ENCODE measurements at places on chromosomes 11 and 22.

DNA sequence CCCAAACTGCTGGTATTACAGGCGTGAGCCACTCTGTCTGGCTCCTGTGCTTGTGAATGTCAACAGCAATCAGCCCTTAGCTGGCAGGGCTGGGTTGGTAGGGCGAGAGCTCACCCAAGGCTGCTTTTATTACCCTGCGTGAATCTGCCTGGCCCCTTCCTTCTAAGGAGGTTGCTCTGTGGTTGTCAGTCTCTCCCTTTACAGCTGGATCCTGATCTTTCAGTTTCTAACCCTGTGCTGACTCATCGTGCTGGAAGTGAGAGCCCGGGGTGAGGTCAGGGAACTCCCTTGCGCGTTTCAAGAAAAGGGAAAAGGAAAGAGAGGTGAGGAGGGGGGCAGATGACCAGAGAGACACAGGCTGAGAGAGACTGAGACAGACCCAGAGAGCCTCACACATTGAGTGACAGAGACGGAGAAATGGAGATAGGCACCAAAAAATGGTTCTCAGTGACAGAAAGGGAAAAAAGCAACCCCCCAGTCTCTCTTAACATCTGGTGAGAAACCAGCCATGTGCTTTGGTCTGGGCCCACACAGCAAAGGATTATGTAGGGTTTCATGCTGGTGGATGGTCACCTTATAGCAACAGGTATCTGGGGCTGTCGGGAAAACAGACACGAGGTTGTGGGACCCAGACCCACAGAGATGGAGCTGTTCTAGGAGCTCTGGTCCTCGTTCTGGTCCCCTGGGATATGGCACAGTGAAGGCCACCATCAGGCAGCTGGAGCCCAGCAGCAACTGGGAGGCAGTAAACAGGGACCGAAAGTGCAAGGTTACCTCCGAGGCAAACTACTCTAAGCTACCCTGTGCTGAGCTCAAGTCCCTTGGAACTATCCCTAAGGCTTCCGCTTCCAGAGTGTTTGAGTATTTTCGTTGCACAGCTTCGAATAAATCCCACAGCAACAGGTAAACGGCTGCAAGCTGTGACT is 2.5 kb downstream of the TCN2 start:
- DNase-seq: peak; percentile 72

GRCh38 chr11:32897103-32897502 is 4.5 kb downstream of the QSER1 start:
- DNase-seq: no peak

- no peak for DNase-seq
Measured at GRCh38 chr22:40504285-40505249, 132.0 kb downstream of the MRTFA start.

DNA sequence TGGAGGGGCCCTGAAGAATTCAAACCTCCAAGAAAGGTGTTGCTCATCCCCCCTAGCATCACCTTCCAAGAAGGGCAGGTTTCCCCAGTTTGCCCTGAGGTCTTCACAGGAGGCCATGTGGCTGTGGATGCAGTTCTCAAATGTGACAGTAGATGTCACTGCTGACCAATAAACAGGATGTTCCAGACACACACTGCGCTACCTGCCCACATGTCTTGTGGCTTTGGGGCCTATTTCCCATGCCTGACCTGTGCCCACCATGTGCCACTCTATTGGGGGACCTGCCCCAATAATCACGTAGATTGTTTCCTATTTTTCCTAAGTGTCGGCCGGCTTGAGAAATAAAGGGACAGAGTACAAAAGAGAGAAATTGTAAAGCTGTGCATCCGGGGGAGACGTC is 4.5 kb downstream of the GSTT2 start:
- DNase-seq: peak; percentile 35

GRCh38 chr11:86702220-86702983 is 30.0 kb upstream of the ME3 start:
- no peak for DNase-seq

- peak; percentile 23 for DNase-seq
Measured at GRCh38 chr11:68550485-68550817, 89.9 kb downstream of the PPP6R3 start.

DNA sequence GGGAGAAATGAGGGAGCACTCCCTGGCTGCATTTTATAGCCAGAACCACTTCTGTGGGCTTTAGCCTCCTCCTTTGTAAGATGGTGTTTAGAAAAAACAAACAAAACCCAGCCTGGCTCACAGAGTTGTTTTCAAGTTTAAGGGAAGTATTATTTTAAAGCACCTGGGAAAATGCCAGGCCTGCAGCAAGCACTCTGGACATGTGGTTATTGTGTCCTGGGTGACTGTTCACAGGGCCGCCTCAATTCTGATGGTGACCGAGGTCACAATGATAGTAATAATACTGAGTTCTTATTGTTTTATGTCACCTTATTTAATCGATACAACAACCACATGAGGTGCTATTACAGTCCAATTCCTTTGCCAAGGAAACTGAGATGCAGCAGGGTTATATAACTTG is 20.7 kb upstream of the SLC22A12 start:
- no peak for DNase-seq

GRCh38 chr11:12798609-12799011 is 124.4 kb downstream of the TEAD1 start:
- no peak for DNase-seq

DNA sequence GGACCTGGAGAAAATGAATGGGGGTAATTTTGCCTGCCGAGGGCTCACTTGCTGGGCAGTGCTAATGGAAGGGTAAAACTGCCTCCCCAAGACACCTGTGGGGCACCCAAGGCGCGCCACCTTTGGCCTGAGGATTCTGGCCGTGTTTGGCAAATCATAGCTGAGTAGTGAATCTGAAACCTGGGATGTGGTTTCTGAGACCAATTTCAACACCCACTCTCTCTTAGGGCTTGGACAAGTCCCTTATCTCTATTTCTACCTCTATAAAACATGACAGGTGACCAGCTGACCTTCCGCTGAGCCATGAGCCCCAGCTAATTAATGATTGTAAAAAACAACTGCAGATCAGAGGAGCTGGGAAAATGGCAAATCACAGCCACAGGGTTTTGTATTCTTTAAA is 1.5 kb upstream of the PACSIN3 start:
- DNase-seq: no peak

- DNase-seq: peak; percentile 16
Measured at GRCh38 chr22:29152954-29153719, 52.6 kb upstream of the EMID1 start.

- peak; percentile 79 for DNase-seq
Measured at GRCh38 chr22:24525416-24526037, 29.4 kb downstream of the GUCD1 start.

DNA sequence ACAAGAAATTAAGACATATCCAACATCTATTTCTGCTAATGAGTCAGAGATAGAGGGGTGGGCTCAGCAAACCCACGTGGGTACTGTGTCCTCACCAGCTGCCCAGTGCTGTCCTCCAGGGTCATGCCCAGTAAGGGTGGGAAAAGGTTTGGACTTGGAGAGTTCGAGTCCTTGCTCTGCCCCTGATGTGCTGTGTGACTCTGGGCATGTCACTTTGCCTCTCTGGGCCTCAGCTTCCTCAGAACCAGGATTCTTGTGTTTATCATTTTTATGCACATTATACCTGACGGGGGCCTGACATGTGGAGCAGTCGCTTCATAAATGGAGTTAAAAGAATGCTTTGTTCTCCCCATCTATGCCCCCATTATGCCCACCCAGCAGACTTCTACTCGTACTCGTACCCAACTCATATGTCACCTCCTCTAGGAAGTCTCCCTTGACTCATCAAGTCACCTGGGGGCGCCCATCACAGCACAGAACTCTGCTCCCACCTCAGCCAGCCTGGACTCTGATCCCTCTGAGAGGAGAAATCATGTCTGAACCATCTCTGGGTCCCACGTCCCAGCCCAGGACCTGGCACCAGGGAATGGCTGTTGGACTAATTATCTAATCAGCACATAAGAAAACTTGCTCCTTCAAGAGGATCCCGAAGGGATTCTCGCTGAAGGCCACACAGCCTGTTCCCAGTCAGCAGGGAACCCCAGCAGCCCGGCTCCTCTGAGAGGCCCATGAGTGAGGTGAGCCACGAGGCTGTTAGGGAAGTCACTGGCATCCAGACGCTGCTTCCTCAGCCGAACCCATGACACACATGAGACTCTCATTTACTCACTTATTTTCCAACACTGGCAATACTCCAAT is 38.7 kb upstream of the TSKU start:
- no peak for DNase-seq

GRCh38 chr22:22835242-22835641 is 52.4 kb upstream of the IGLL5 start:
- DNase-seq: no peak

DNA sequence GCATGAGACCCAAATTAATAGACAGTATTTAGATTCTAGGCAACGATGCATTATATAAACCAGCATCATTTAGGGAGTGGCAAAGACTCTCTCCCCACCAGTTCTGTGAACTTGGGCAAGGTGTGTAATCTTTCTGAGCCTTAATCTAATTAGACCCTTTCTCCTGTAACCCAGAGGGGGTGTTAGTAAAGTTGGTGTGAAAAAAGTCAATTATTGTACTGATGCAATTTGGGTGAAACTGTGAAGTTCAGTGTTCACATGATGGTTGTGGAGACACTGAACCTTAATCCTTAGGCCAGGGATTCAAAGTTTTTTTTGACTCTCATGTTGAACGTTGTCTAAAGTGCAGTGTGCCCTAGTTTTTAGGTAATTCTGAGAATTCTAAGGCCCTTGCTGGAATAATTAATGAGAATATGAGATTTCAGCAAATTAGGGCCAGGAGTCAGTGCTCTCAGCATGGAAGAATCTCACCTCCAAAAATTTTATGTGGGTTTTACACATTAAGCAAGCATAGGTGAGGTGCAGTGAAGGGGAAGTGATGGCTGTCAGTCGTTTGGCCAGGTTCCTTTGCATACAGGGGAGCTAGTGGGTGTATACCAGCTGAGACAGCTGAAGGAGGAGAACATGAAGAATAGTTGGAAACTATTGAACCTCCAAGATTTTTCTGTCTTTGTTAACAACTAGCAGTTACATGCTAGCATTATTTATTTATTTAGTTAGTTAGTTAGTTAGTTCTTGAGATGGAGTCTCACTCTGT is 94.2 kb downstream of the PTPRJ start:
- DNase-seq: no peak

DNA sequence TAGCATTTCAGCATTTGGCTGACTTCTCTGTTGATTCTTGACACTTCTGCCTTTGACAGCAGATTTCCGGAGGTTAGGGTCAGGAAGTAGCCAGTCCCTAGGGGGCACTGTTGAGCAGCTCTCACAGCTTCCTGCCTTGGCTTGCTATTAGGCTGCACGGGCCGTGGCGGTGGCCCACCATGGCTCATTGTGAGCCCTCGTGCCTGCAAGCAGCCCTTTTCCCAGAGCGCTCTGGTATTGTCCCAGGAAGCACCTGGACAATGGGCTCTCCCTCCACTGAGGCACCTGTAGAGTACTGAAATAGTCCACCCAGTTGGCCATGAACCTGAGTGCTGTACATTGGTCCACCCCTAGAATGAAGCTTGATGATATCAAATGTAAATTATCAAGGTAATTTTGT is 100.2 kb upstream of the GAL start:
- DNase-seq: peak; percentile 42

DNA sequence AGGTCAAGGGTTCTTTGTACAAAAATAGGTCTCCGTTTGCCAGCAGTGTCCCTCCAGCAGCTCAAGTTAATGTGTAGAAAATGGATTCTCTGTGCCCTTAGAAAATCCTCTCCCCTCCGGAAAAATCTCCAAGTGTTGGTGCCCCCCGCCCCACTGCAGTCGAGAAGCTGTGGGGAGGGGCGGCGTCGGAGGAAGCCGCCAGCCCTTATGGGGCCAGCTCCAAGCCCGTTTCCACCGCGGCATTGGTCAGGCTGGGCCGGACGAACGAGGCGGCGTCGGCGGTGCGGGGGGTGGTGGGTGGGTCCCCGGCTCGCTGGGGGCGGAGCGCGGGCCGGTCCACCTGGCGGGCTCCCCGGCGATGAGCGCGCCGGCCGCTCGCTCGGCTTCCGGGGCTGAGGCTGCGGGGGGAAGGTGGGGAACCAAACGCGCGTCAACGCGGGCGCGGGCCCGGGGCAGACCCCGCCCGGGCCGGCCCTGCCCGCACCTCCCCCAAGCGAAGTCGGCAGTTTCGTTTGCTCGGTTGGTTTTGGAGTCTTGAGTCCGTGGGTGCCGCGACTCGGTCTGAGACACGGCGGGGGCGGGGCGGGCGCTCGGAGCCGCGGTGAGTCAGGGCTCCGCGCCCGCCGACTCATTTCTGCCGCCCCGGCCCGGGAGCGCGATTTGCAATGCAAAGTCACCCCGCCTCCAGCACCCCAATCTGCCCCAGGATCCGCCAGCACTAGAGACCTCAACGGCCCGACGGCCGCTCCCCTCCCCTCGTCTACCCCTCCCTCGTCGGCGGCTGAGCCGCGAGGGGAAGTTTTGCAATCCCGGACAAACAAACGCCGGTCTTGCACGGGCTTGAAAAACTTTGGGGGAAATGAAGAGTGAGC is 1.4 kb downstream of the ASCL2 start:
- peak; percentile 75 for DNase-seq
